ENCODE measurements at places on chromosomes 6 and 20.

DNA sequence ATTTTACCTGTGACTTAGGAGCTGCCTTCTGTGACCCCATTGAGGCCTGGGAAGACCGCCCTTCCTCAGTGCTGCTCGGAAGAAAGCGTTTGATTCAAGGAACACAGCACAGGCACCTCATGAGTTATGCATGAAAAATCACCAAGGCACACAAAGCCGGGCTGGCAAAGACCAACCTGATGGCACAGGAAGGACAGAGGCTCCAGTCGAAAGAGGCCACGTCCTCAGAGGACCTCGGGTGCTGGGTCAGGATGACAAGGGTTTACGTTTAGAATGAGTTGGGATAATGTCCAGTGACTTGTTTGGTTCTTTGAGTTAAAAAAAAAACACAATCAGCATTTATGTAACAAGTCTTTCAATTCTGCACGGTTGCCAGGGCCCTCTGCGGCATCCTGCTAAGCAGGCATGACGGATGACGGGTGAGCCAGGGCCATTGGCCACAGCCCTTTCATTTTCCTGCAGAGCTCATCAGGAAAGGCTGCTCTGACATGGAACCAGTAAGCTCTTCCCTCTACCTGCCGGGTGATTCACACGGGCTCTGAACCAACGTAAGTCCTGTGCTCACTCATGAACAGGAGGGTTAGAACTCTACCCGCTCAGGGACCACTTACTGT, 112.8 kb downstream of the DACT2 start:
- no peak for DNase-seq

GRCh38 chr6:152118224-152118623, 310.7 kb downstream of the ESR1 start:
- DNase-seq: no peak

DNA sequence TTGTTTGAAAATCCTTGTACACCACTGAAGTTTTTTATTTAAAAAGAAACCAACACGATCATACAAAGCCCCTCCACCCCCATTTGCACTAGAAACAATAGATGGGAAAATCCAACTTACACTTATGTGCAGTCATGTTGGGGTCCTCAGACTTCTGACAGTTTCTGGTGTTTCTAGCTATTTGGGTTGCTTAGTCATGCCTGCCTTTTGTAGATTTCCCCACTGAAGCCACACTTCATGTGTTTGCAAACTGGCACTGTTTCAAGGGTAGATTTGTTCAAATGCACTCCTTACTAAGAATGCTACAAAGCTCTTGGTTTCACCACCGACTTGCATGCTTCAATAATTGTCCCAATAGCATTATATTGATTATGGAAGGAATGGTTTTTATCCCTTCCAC, 1.5 kb downstream of the SH3BGRL2 start:
- DNase-seq: no peak

DNA sequence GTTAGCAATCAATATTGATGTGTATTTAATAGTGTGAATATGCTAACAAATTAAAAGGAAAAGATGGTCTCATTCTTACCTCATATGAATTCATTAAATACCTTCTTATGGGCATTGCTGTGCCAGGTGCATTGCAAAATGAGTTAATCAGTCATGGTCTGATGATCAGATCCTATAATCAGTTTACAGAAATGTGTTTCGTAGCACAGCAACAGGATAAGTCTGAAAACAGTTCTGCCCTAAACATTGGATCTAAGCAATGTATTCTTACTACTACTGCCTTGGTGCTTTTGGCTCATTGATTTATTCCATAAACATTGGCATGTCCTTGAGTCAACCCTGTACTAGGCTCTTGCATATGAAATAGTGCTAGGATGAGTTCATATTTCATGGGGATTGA, 417.0 kb upstream of the JAG1 start:
- DNase-seq: no peak
